H4 (cell line): ENCODE measurements at places on chromosomes 6 and 20. TPM values are rescaled to one million over a fixed set of nuclear protein-coding genes. Genes with fewer than 3 reads are reported as not detected.

DNA sequence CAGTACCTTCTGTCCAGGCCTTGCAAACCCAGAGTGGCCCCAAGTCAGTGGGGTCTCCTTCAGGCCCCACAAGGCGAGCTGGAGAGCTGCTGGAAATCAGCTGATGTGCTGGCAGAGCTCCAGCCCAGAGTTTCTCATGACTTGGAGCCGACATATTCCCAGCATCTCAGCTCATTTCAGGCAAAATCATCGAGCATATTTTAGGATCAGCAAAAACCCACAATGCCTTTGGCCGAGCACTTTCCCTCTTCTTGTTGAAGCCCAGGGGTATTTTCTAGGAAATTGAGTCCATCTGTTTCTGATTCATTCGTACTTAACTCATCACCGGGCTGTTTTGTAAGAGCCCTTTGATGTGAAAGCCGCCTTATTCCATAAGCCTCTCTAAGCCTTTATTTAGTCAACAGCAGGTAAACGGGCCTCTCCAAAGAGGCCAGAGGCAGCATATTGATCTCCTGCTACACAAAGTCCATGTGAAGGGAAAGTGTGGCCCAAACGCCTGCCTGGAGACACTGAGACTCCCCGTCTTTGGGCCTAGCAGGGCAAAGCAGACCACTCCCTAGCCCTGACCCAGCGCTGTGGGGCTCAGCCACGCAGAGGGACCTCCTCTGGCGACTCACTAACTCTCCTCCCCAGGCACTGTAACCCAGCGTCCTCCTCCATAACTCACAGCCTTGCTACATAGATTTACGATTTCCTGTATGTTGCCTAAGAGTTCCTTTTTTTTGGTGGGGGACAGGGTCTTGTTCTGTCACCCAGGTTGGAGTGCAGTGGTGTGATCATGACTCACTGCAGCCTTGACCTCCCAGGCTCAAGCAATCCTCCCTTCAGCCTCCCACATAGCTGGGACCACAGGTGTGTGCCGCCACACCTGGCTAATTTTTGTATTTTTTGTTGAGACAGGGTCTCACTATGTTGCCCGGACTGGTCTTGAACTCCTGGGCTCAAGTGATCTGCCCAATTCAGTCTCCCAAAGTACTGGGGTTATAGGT, 12.1 kb upstream of the C20orf203 start:
- DNase-seq = no peak

- DNase-seq = no peak
Observed at GRCh38 chr20:6030453-6031080, 23.3 kb downstream of the LRRN4 start.

DNA sequence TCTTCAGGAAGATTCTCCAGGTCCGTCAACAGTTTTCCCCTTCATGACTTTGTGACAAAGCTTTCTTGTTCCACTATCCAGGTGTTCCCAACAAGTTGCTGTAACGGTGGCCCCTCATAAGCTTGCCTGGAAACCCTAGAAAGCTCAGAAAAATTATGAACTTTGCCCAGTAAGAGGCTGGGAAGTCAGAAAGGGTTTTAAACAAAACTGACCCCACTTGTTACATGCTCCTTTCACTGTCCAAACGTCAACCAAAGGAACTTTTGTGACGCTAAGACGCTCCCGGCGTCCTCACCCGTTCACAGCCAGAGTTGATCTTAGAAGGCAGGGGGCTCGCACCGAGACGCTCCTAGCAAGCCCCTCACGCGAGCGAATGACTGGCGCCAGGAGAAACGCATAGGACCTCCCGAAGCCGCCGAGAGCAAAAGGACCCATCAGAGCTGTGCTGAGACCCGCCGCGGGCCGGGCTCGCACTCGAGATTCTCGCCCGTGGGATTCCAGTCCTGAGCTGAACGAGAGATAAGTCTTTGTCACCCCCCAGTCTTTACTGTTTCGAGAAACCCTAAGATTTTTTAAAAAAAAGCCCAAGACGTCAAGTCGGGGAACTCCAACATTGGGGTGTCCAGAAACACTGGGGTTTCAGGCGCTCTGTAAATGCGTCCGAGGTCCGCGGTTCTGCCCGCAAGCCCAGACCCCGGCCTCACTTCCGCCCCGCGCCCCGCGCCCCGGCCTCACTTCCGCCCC, 544 bp upstream of the ACAT2 start:
- no peak for DNase-seq

GRCh38 chr6:100479179-100480035, 14.7 kb upstream of the SIM1 start:
- peak; percentile 28 for DNase-seq

DNA sequence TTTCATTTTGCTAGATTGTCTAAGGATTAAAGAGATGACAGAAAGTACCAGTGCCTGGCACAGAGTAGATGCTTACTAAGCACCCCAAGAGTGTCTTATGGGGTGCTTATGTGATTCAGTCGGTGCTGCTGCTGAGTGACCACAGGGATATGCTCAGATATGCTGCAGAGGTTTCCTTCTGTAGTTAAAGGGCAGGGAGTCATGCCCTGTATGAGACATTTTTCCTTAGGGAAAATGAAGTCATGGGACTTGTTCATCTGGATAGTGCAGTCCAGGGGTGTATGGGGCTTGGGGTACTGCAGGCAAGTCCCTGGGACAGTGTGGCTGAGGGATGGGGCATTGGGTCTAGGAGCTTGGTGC, 25.1 kb downstream of the TOX2 start:
- DNase-seq = no peak

- DNase-seq = peak; percentile 64
Observed at GRCh38 chr6:162058281-162058875, 669.2 kb downstream of the PRKN start.

- no peak for DNase-seq
Observed at GRCh38 chr6:1809291-1809988, 199.7 kb downstream of the FOXC1 start.

DNA sequence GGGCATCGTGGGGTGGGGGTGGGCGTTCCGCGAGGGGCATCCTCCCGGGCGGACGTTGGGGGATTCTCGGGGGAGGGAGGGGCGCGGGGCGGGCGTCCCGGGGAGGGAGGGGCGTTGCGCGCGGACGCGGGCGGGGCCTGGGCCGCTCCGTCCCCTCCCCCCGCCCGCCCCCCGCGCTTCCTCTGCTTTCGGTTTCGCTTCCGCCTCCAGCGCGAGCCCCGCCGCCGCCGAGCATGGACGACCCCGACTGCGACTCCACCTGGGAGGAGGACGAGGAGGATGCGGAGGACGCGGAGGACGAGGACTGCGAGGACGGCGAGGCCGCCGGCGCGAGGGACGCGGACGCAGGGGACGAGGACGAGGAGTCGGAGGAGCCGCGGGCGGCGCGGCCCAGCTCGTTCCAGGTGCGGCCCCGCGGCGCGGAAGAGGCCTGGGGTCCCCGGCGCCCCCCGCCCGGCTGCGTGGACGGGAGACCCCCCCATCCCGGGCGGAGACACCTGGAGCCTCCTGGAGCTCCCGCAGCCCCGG, at the start of gene OGFR:
OGFR (plus strand) TSS at position 209 of the 528 bp plus-strand sequence; CDS start at position 234, 25 bp downstream.
- DNase-seq = no peak

DNA sequence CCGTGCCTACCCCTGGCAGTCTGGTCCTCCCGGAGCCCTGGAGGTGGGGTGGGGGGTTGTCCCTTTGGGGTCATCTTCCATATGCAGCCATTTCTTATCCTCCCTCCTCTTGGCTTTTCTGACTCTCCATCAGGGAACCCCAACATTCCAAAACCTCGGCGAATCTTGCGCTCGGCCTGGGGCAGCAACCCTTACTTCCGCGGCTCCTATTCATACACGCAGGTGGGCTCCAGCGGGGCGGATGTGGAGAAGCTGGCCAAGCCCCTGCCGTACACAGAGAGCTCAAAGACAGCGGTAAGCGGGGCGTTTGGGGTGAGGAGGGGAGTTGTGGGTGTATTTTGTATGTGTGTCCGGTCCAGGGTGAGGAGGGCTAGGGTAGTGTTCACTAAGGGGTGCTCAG, 168.0 kb upstream of the RNF24 start:
- no peak for DNase-seq

DNA sequence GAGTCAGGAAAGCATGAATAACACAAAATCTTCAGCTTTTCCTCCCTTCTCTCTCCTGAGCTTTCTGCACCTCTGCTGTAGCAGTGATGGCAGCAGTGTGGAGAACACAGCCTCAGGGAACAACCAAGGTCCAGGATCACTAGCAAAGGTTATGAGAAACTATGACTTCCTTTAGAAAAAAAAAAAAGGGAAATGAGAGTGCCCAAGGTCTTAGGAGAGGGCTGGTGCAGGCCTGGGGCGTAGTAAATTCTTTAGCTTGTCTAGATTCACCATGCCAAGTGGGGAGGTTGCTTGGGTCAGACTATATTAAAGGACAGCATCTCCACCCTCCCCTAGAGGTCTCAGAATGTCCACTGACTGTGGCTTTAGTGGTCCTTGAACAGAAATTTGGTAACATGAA, 40.4 kb upstream of the POLR1H start:
- no peak for DNase-seq

Gene TDRD6
- 0.70 TPM in 1 of 2 replicates, not detected in the other for total RNA-seq

Gene ZNF391
- total RNA-seq = 0.37 and 0.91 TPM in 2 replicates

- DNase-seq = no peak
Observed at GRCh38 chr6:44676246-44676790, 288.8 kb downstream of the CDC5L start.

DNA sequence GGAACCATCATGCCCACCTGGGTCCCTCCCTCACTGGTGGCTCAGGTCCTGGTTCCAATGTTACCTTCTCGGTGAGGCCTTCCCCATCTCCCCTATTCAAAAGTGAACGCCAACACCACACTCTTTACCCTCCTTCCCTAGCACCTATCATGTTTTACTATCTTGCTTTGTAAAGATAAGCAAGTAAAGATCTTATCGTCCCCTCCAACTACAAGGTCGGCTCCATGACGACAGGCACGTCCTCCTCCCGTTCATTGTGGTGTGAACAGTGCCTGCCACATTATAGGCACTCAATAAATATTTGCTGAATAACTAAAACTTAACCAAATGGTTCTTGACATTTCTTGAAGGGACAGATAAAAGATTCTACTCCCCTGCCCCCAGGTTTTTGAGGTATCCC, 147.1 kb downstream of the PREX1 start:
- DNase-seq = no peak

Gene TMEM217
- 1.1 and 1.6 TPM in 2 replicates for total RNA-seq

- peak; percentile 67 for DNase-seq
Observed at GRCh38 chr6:39980839-39981580, 46.7 kb upstream of the MOCS1 start.

- DNase-seq = no peak
Observed at GRCh38 chr20:22617160-22617559, 32.8 kb upstream of the FOXA2 start.

GRCh38 chr20:46438156-46438750, 31.8 kb upstream of the ELMO2 start:
- DNase-seq = peak; percentile 35

- no peak for DNase-seq
Observed at GRCh38 chr6:13615792-13616120, 621 bp downstream of the NOL7 start.

DNA sequence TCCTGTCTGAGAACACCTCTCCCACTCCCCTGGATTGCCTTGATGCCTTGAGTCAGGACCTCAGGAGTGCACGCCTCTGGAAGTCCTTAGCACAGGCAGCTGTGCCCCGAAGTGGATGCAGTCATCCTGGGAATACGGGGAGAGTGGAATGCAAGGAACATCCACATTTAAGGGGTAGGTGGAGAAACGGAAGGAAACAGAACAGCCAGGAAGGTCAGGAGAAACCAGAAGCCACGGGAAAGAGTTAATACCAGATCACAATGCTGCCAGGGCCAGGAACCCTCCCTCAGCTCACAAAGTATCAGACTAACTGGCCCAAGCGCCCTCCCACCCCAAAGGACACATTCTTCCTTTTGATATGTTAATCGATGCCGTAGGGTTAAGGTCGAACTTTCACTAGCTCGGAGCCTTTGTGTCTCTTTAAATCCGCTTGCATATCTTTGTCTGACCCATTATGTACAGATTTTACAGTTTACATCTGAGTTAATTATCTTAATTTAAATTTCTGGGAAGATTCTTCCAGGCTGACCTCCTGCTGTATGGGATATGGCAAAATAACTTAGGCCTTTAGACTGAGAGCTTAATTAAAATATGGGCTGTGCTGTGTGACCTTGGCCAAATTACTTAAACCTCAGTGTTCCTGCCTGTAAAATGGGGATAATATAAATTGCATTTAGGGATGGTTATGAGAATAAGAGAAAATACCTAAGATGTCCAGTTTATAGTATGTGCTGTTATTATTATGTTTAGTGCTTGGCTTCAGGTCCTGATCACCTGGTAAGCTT, 24.0 kb upstream of the CCND3 start:
- DNase-seq = no peak

- DNase-seq = no peak
Observed at GRCh38 chr6:113529196-113529595, 327.9 kb upstream of the MARCKS start.

DNA sequence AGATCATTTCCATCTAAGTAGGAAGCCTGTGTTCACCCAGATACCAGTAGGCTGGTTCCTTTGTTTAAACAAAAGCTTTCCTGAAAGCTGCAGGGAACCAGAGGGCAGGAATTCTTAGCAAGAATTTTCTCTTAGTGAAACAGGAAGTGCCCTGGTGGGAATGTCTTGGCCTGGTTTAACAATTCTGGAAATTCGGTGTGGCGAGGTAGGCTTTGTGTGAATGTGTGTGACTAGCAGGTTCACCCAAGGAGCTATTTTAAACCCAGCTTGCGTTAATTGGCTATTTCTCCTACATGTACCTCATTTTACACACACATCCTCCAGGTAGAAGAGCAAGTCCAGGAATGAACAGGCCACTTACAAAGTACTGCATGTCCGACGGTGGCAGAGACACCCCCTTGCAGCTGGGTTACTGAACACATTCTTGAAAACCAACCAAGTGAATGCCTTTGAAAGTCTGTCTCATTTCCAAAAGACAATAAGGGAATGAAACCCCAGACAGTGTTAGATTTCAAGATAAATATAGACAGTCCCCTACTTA, 64.6 kb downstream of the GFOD1 start:
- DNase-seq = no peak

DNA sequence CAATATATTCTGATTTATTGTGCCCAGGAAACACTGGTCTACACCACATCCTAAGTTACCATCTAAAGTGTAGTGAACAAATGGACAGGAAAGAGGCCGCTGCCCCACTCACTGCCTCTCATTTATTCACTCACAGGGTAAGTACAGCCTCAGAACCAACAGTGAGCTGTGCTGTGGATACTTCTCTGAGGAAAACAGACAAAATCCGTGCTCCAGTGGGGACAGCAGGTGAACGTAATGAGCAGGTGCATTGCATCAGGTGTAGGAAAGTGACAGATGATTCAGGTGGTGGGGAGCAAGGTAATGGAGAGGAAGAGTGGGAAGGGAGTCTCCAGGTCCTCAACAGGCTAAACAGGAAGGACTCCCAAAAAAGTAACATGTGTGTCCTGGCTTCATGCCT, 8.4 kb upstream of the ULBP2 start:
- DNase-seq = no peak

DNA sequence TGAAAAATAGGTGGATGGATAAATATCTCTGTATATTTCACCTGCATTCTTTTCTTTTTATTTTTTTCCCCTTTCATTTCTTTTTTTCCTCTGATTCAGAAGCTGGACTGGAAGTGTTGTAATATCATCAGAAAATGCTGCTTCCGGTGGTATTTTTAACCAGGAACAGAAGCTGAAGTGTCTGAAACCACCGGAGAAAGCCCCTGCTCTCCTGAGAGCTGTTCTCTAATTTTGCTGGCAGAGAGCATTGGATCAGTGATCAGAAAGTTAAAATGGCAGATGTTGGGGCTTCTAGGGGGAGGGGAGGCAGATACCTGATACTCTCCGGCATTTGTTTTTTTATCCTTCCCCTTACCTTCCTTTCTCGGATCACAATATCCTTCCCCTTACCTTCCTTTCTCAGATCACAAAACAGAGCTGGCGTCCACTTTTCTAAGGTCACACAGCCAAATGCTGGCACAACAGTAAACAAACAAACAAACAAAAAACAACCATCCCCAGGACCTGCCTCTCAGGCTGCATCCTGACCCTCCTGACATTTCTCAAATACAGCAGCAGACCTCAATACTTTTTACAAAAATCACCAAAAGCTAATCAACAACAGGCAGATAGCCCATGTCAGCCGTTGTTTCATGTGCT, 143.2 kb upstream of the ZNF217 start:
- DNase-seq = no peak
